Right cardiac atrium (tissue), 5 donors: ENCODE measurements at places on chromosomes 6 and 20. TPM values are rescaled to one million over a fixed set of nuclear protein-coding genes. Genes with fewer than 3 reads are reported as not detected.

Gene SLC32A1
- not detected for total RNA-seq

Gene SDC4
- total RNA-seq = 57.5 TPM

Gene UNC5CL
- total RNA-seq = 0.79 TPM

Gene NRSN1
- not detected for total RNA-seq

Gene IL17A
- not detected for total RNA-seq

Gene BPIFB2
- total RNA-seq = not detected

Gene LGSN
- total RNA-seq = not detected

GRCh38 chr6:41028561-41029412 lies 10.2 kb downstream of the UNC5CL start:
- no peak for DNase-seq

GRCh38 chr20:56805966-56806365 lies 176.9 kb downstream of the TFAP2C start:
- no peak for DNase-seq

DNA sequence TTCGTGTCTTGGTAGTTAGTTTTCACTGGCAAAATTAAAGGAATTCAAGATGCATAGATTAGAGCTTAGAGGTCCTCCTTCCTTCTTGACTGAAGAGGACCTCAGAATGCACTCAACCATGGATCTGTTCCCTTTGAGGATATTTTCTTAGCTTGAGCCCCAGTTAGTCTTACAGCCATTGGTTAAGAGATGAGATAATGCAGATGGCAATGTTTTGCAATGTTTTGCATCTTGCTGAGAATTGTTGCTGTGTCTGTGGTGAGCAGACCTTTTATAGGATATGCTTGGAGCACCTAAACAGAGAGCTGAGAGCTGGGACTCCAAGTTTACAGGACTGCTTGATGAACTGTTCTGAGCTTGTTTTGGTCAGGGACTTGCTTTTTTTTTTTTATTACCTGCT lies 107.5 kb downstream of the TMEM170B start:
- DNase-seq = no peak

GRCh38 chr20:49591217-49591865 lies 23.4 kb upstream of the PTGIS start:
- peak; percentile 69 for DNase-seq

GRCh38 chr6:89862698-89863097 lies 31.6 kb upstream of the GJA10 start:
- DNase-seq = no peak

DNA sequence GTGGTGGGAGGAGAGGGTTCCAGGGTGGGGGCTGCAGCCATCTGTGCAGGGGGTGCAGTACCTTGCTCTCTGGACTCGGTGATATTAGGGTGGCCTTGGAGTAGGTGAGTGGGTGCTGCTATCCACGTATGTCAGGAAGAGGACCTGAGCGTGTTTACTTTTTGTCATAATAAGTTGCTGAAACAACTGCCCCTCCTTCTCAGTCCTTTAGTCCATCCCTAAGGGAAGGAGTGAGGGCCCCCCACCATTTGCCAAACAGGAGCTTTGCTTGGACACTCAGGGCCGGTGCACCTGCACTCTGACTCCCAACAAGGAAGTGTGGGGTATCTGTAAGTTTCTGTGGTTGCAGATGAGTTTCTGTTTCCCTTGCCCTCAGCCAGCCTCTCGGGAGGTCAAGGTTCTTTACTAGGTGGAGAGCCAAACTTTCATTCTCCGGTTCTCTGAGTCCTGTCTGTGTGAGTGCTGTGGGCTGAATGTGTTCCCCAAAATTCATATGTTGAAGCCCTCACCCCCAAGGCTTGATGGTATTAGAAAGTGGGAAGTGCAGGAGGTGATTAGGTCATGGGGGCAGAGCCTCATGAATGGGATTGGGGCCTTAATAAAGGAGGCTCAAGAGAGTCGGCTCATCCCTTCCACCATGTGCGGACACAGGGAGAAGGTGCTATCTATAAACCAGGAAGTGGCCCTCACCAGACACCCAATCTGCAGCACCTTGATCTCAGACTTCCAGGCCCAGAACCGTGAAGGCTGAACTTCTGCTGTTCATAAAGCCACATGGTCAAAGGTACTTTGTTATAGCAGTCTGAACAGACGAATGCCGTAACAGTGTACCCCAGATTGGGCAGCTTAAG lies 19.6 kb upstream of the CCR6 start:
- no peak for DNase-seq

- DNase-seq = no peak
Observed at GRCh38 chr6:161418463-161418945, 144.6 kb upstream of the AGPAT4 start.

GRCh38 chr20:23928353-23928752 lies 48.8 kb upstream of the CST5 start:
- DNase-seq = no peak

DNA sequence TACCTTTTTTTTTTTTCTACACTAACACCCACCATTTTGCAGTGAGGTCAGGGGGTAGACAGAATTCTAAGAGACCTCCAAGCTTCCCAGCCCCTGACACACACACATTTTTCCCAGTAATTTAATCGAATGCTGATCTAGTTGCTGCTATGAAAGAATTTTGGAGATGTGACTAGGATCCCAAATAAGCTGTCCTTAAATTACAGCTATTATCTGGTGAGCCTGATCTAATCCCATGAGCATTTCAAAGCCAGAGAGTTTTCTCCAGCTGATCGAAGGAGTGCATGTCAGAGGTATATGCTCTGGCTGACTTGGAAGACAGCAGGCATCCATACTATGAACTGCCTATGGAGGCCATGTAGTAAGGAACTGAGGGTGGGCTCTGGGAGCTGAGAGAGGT lies 503.8 kb upstream of the MARCKS start:
- DNase-seq = no peak

DNA sequence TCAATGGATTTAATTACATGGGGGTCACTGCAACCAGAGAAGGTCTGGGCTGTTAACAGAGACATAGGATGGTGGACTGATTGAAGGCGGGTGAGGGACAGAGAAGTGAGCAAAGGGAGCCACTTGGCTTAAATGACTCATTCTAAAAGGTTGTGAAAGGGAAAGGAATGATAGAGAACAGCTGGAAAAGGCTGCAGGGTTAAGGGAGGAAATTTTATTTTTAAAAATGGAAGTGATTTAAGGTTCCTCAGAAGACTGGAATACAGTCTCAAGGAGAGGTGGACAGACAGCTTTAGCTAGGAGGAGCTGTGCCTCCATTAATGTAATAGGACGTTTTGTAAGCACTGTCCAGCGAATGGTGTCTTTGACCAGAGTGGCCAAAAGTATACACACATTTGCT lies 46.7 kb downstream of the RGS17 start:
- no peak for DNase-seq

DNA sequence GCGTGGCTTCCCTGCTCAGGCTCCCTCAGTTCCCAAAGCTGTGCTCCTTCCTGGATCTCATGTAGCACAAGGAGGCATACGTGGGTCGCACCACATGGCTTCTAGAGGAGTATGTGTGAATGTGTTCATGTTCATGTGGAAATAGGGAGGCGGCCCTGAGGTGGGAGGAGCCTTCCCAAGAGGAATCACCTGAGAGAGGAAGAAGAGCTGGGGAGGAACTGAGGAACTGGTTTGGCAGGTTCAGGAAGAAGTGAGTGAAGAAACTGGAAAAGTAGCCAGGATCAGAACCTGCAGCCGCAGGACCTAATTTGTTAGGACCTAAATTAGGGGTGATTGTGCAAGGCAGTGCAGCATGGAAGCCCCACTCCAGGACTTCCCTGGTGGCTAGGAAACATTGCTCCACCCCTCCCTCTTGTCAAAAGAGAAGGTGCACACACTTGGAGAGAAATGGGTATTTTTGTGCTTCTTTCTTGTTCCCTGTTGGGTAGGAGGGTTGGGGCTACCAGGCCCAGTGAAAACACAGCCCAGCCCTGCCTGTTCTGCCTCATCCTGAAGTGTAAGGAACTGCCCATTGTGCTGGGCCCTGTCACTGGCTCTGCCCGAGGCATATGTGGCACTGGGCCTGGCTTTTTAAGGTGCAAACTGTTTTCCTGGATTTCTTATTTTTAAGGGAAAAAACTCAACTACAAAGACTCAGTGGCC lies 20.7 kb downstream of the SYNJ2 start:
- DNase-seq = no peak

GRCh38 chr20:3798908-3799248 lies 2.8 kb downstream of the CDC25B start:
- DNase-seq = peak; percentile 2

GRCh38 chr20:21136015-21136732 lies 10.3 kb downstream of the KIZ start:
- DNase-seq = no peak
